ENCODE measurements at places on chromosomes 5 and 9.
A peak's percentile ranks its signal among the peaks of the same experiment; 100 is the strongest.

GRCh38 chr5:179313849-179314521 lies 31.3 kb downstream of the ADAMTS2 start:
- peak; percentile 61 for DNase-seq

- no peak for DNase-seq
Observed at GRCh38 chr5:174424219-174425053, 299.9 kb upstream of the MSX2 start.

GRCh38 chr5:72252574-72253155 lies 67.4 kb downstream of the MRPS27 start:
- DNase-seq: no peak

- peak; percentile 89 for DNase-seq
Observed at GRCh38 chr5:100517301-100517974, 17.7 kb upstream of the FAM174A start.

DNA sequence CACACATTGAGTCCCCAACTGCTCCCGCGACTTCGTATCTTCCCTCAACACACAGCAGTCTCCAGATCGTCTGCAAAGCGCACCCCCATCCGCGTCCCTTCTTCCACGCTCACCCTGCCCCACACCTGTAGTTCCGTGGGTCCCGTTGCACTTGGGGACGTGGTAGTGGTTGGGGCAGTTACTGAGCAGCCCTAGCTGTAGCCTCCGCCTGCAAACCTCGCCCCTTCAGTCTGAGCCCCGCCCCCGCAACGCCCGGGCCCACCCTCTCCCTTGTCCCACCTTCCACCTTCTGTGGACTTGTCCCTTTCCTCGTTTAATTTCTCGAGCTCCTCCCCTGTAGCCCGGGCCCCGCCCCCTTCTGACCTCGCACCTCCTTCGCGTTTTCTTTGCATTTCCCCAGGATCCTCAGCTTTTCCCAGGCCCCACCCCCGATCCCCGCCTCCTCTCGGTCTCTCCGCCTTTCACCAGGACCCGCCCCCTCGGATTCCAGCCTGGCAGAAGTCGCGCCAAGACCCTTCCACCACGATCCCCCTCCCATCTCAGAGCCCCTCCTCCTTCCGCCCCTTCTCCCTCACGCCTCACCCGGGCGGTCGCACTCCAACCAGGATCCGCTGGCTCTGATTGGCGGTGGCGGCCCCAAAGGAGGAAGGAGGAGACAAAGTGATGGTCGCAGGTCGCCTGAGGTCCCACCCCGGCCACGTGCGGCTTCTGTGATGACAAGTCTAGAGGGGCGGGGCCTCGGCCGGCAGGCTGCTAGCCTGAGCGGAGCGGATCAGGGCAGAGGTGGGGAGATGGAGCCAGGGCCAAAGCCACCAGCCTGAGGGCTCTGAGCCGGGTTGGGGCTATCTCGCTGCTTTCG lies at the start of gene ATOSB:
TSS of gene ATOSB (minus strand) at position 183 of the 859 bp plus-strand sequence. CDS start 7,588 bp downstream, outside the sequence.
- peak; percentile 95 for DNase-seq

DNA sequence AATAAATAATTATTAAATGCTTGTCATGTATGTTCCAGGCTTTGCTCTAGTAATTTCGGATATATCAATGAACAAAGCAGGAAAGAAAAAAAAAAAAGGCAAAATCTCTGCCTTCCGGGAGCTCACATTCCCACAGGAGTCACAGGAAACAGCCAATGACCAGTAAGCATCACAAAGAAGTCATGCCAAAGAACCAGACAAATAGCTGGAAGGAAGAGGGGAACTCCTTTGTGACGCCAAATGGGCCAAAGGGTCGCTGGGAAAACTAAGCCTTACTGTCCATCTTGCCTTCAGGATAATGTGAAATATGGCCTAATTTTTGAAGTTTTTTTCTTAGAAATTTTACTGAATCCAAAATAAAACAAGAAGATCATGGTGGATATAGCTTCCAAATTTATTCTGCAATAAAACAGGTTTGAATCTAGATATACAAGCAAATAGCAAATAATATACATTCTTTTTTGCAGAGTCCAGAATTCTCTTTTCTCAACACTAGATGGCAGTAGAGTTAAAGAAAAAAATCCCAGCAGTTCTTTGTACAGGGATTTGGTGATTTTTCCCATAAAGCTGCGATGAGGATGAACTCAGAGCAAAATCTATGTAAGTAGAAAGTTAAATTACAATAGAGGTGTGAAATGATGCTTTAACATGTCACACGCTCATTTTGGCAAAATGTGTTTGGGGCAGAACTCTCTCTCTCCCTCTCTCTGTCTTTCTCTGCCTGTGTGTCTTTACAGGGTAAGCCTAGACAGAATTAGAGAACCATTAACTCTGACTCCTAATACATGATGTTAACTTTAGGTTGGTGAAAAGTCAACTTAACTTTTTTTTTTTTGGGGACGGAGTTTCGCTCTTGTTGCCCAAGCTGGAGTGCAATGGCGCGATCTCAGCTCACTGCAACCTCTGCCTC lies 60.0 kb upstream of the TUT7 start:
- peak; percentile 39 for DNase-seq

DNA sequence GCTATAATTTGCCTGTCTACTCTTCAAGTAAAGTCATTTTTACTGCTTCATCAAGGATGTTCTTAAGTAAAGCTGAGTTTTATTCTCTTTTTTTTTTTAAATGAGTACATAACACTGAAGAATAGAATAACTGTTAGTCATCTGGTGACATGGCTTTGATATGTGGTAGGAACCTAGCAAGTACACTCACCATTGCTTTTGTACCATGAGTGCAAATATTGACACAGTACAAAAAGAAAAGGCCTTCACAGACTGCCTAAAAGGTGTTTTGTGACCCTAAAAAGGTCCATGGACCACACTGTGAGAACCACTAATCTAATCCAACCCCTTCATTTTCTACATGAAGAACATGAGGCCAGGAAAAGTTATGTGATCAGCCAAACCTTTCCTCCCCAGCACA lies 55.0 kb downstream of the ECPAS start:
- no peak for DNase-seq
